GM13977 (cell line): ENCODE measurements at places on chromosomes 3 and 15.

DNA sequence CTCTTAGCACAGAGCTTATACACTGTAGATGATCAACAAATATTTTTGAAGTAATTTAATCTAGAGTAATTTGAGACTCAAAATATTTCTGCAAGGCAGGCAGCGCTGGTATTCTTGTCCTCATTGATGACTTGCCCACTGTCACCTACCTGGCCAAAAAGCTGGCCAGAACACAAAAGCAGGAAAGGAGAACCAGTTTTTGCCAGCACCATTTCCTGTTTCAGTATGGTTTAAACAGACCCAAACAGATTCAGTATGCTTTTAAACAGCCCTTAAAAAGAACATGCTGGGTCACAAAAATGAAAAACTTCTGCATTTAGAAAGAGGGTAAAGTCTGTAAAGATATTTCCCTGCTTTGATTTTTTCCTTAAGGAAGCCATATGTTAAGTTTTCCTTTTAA lies 42.3 kb upstream of the ZNF280D start:
- DNase-seq = no peak

DNA sequence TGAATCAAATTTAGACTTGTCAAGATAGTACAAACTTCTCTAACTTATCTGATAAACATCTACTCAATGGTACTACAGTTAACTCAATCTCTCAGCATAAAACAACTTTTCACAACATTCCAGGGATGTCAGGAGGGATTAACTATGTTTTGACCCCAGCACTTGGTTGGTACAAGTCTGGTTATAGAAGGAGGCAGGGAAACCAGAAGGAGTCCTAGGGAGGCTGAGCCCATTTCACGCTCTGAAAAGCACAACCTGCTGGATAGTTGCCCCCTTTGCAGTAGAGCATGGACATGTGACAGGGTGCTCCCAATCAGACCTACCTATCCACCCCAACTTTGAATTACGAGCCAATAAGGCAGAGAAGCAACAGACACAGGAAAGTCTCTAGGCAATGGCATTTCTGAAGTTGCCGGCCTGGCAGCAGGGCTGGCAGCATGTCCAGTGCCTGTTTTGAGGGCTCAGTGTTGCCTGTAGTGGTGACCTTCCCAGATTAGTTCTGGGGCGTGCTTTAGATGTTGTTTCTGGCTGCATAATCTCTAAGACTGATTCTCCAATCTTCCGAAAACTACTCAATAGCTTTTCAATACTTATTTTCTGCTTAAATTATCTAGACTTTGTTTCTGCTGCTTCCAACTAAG lies 8.2 kb downstream of the ANKUB1 start:
- no peak for DNase-seq

DNA sequence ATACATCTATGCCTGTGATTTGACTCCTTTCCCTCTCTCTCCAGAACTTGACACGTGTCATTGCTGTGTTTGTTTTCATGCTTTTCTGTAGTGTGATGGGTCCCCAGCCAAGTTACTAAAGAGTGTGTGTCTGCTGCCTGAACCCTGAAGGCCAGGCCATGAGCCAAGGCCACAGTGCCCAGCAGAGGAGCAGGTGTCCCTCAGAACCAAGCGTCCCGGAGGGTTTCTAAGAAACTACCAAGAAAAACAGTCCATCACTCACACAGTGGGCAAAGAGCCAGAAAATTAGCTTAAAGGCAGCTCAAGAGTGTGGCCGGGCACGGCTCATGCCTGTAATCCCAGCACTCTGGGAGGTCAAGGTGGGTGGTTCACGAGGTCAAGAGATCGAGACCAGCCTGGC lies 35.2 kb downstream of the FBXO45 start:
- DNase-seq = no peak

- DNase-seq = peak; percentile 60
These were observed 8.3 kb downstream of the ANXA2 start for GRCh38 chr15:60389261-60390077.

- DNase-seq = no peak
These were observed 35.3 kb downstream of the GNB5 start for GRCh38 chr15:52155878-52156277.

DNA sequence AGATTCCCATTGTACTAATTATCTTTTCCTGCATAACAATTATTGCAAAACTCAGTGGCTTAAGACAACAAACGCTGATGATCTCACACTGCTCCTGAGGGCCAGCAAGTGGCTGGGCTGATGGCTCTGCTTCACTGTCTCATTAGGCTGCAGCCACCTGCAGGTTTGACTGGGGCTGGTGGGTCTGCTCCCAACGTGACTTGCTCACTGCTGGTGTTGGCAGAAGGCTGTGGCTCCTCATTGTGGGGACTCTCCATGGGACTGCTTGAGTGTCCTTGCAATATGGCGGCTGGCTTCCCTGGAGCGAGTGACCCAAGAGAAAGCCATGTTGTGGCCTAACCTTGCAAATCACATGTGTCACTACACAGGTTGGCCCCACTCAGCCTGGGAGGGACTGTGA lies 71.1 kb downstream of the PLXNA1 start:
- no peak for DNase-seq

DNA sequence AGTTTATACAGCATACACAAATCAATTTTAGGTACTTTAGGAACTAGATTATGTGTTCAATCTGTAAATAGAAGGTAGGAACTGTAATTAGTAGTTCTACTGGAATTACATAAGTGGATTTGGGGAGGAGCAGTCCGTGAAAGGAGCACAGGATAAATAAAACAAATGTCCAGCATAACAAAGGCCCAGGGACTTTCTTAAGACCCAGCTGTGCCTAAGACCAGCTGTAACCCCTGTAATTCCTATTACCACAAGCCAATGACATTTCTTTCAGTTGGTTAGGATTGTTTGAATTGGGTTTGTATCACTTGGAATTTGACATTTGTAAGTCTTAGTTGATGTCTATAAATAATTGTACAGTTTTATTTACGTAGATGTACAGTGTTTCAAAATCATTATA lies 4.8 kb upstream of the ZBTB20 start:
- no peak for DNase-seq

DNA sequence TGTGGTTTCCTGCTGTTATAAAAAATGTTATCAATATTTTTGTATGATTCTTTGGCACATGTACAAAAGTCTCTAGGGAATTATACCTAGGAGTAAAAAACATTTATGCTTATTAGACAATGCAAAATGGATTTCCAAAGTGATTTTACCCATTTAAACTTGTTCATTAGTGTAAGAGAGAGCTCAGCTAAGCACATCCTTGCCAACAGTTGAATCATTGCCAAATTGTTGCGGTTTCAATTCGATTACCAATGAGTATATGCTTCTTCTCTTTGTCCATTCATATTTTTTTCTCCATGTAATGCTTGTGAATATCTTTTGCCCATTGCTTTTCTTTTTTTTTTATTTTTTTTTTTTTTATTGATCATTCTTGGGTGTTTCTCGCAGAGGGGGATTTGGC lies 17.2 kb downstream of the CASR start:
- DNase-seq = no peak

DNA sequence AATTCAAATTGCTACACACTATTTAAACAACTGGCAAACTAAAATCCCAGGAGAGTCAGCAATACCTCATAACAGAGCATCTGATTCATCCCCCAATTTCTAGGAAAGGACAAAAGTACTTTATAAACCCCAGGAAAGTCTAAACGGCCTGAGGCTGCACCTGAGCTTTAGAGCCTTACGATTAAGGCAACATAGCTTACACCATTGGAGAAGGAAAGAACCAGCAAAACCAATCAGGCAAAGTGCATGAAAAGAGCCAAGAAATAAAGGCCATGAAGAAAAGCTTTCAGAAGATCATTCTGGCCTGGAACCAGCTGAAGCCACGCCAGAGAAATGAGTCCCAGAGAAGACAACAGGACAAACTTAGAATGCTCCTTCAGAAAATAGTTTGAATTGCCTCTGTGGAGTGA lies 48.1 kb downstream of the PTPN9 start:
- no peak for DNase-seq

GRCh38 chr3:11908981-11909698 lies 62.5 kb upstream of the TAMM41 start:
- DNase-seq = no peak

- no peak for DNase-seq
These were observed 52.6 kb downstream of the RFTN1 start for GRCh38 chr3:16460886-16461285.

- no peak for DNase-seq
These were observed 593.0 kb downstream of the MAGI1 start for GRCh38 chr3:65445573-65446169.

DNA sequence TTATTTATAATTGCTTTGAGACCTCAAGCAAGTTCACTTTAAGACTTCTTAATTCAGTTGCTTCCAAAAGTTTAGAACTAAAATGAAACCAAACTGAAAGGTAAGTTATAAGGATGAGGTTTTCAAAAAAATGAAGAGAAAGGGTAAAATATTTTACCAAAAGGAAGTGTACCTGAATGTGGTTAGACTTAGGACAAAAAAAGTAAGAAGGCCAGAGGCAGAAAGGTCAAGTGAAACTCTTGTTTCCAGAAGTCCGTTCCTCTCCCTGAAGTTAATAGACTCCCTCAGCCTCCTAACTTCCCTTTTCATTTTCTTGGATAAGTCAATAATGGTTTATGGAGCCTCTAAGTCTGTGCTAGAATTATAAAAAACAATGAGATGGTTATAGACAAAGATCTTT lies 16.6 kb downstream of the BTLA start:
- no peak for DNase-seq

- no peak for DNase-seq
These were observed 70.4 kb upstream of the PCSK6 start for GRCh38 chr15:101559952-101560351.

DNA sequence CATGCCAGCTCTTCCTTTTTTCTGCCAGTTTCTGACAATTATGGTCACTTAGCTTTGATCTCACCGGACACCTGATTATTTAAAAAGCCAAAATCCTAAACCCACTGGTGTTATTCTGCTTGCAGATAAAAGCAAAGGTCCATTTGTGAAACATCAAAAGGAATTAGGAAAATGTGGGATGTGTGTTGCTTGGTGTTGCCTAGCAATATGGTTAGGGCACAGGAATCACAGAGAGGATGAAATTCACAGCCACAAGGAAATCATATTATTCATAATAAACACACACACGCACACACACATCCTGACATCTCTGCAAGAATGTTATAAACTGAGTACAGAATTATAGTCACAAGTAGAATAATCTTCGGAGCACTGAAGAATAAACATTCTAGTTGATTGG lies 89.3 kb upstream of the BHLHE40 start:
- no peak for DNase-seq
